Activated CD8-positive, alpha-beta T cell treated with anti-CD3 and anti-CD28 coated beads, Interleukin-2, amount 10 ng/mL, durations not matched to agents 7 days and 5 days (primary cell): ENCODE measurements at places on chromosomes 2 and 18.
A peak's percentile ranks its signal among the peaks of the same experiment; 100 is the strongest.

GRCh38 chr2:237474931-237475703 is 11.9 kb upstream of the MLPH start:
- peaks cover 14% of the 10 kb centered on the region for H3K4me1 ChIP-seq
- peak overlapping the region; percentile 78 for H3K27ac ChIP-seq
- DNase-seq, result peak; percentile 78
- peak overlapping the region; percentile 78 for H3K4me3 ChIP-seq
- peaks cover 23% of the 10 kb centered on the region for H3K27me3 ChIP-seq
- H3K36me3 ChIP-seq, result no peaks in the 10 kb centered on the region

GRCh38 chr2:177753682-177754491 is 318.7 kb downstream of the PDE11A start:
- H3K4me1 ChIP-seq, result no peaks in the 10 kb centered on the region
- H3K4me3 ChIP-seq, result no peak overlapping the region
- no peaks in the 10 kb centered on the region for H3K36me3 ChIP-seq
- no peak overlapping the region for H3K27ac ChIP-seq
- H3K27me3 ChIP-seq, result peaks cover 13% of the 10 kb centered on the region

DNA sequence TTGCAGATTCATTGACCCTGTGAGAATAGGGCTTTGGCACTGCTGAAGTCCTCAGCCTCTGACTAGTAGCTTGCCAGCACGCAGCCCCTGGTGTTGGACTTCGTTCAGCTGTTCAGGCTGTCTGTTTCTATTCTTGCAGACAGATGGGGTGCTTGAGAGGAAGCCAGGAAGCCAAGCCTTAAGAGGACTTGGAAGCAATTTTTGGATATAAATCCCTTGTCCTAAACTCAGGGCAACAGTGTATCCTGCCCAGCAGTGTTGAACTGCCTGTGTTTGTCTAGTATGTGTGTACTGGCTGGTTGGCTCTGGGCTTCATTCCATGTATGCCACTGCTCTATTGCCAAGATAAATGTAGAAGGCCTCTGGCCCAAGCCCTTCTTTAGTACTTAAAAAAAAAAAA is 108.6 kb downstream of the COMMD1 start:
- no peak for DNase-seq
- no peak overlapping the region for H3K27ac ChIP-seq
- H3K4me3 ChIP-seq, result no peak overlapping the region
- peaks cover 4% of the 10 kb centered on the region for H3K4me1 ChIP-seq

GRCh38 chr18:4455113-4455811 is at the start of gene DLGAP1:
Gene DLGAP1, minus strand, starts transcription at chr18:4455307.
- H3K4me1 ChIP-seq, result peaks cover 5% of the 10 kb centered on the region
- H3K27ac ChIP-seq, result peak within 1 kb of the TSS; percentile 14
- peaks cover 5% of the 10 kb centered on the region for H3K36me3 ChIP-seq

DNA sequence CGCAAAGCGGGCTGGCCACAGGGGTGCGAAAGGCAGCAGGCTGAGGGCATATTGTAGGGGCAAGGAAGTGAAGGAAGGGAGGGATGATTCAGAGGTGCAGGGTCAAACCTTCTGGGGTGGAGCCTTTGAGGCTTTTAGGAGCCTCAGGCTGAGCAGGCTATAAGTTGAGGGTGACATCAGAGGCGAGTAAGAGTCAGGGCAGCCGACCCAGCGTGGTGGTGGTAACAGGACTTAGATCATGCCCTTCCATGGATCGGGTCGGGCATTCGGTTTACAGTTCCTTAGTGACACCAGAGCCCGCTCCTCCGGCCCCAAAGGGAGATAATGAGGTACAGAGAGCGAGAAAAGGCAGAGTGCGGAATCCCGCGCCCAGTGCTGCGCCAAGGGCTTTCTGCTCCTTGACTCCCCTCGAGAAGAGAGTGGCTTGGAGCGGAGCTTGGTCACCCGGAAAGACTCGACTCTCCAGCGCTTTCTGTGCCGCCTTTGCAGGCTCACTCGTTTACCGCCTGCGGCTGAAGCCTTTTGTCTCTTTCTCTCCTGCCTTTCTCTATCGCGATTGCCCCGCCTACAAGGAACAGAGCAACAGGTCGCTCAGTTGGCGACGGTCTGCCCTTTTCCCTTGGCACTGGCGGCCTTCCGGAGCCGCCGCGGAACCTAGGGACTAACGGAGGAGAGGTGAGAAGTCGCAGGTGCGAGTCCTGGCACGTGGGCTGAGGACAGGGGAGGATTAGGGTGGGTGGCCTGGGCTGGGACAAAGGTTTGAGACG is 720 bp downstream of the LBX2 start:
- peaks cover 45% of the 10 kb centered on the region for H3K4me1 ChIP-seq
- peak overlapping the region; percentile 80 for H3K4me3 ChIP-seq
- H3K27me3 ChIP-seq, result peaks cover 41% of the 10 kb centered on the region
- H3K36me3 ChIP-seq, result peaks cover 21% of the 10 kb centered on the region
- DNase-seq, result peak; percentile 49

DNA sequence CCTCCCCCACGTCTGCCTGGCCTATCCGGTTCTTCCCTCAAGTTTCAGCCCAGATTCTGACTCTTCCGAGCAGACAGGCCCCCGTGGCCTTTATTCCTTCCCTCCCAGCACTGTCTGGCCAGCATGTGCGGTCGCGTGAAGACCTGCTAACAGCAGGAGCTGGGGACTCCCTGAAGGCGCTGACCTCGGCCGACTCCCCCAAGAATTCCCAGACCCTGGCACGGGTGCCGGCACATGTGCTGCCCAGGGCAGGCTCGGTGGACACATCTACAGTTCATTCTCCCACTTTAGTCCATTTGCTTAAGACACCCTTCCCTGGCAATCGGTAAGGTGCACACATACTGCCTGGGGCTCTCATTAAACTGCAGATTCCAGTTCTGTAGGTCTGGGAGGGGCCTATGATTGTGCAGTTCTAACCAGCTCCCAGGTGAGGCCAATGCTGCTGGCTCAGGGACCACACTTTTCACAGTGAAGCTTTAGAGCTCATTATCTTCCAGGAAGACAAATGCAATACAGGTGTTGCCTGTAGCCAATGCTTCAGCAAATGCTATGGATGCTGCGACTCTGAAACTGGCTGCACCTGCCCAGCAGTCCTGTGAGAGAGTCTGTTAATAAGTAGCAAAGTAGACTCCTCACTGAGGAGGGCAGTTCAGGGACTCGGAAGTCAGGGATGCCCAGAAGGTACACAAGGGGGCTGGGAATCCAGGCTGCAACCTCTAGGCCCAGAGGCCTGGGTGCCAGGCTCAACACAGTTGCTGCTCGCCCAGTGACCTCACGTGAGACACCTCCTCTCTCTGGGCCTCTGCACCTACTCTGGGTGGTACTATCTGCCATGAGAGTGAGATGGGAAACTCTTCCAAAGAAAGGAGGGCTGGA is 45.4 kb upstream of the TAF1B start:
- H3K27me3 ChIP-seq, result no peaks in the 10 kb centered on the region
- no peaks in the 10 kb centered on the region for H3K36me3 ChIP-seq
- DNase-seq, result no peak
- no peak overlapping the region for H3K4me3 ChIP-seq
- peak overlapping the region; percentile 48 for H3K27ac ChIP-seq

- no peak overlapping the region for H3K4me3 ChIP-seq
- H3K27ac ChIP-seq, result peak overlapping the region; percentile 67
- no peaks in the 10 kb centered on the region for H3K27me3 ChIP-seq
- H3K36me3 ChIP-seq, result peaks cover 2% of the 10 kb centered on the region
- no peak for DNase-seq
Observed at GRCh38 chr2:227460833-227461232, 11.1 kb upstream of the AGFG1 start.

DNA sequence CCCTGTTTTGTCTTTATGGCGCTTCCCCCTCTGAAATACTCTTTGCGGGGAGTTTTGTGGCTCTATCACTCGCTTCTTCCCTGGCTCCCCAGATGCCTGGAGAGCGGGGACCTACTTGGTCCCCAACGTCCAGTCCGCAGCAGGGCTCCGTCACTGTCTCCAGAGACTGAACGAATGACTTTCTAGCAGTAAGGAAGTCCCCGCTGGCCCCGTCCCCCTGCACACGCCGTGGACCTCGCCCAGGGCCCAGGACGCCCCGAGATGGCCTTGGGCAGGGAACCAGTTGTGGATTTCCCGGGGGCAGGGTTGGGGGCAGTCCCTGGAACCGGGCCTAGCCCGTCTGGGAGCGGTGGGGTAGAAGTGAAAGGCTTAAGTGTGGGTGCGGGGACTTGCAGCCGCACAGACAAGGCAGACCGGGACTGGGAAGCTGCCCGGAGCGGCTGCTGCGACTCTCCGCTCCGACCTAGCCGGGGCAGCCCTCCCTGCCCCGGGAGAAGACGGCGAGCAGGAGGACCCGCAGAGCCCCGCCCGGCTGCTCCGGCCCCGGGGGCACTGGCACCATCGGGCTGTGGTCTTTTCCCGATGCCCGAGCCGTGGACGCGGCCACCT is 821 bp upstream of the EPHA4 start:
- H3K4me3 ChIP-seq, result peak overlapping the region; percentile 70
- no peaks in the 10 kb centered on the region for H3K36me3 ChIP-seq
- peaks cover 28% of the 10 kb centered on the region for H3K4me1 ChIP-seq
- peaks cover 64% of the 10 kb centered on the region for H3K27me3 ChIP-seq
- H3K27ac ChIP-seq, result no peak overlapping the region
- DNase-seq, result peak; percentile 23
